Effector memory CD8-positive, alpha-beta T cell (primary cell): ENCODE measurements at places on chromosomes 2 and 18.
A peak's percentile ranks its signal among the peaks of the same experiment; 100 is the strongest.

- no peak for DNase-seq
These were observed 27.9 kb downstream of the IL37 start for GRCh38 chr2:112938904-112939303.

DNA sequence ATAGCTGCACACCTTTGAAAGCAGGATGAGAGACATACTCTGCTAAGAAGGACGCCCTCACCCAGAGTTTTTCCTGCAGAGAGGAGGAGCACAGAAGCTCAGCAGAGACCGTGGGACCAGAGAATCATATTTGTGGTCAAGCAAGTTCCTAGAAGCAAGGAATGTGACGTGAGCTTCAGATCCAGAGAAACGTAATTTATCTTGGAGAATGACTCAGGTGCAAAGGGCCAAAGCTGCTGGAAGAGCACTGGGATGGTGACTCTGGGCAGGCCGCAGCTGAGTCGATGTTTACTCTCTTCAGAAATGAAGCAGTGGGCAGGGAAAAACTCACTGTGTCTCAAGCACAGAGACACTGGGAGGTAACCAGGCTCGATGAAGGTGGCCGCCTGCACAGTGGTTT lies 50.1 kb upstream of the IGFBP2 start:
- no peak for DNase-seq

- no peak for DNase-seq
These were observed 127.5 kb upstream of the TNP1 start for GRCh38 chr2:216987252-216987821.

DNA sequence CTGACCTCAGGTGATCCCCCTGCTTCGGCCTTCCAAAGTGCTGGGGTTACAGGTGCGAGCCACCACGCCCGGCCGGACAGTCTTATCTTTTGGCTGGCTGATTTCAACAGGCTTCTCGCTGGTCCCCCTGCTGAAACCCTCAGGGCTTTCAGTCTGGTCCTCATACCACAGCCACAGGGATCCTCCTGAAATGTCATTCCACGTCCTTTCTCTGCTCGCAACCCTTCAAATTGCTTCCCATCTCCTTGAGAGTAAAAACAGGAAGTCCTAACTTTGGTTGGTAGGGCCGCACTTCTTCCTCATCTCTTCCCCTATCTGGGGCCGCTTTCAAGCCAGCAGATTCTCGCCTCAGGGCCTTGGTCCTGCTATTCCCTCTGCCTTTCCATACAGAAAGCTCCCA lies 1.4 kb upstream of the CAB39 start:
- DNase-seq: no peak

DNA sequence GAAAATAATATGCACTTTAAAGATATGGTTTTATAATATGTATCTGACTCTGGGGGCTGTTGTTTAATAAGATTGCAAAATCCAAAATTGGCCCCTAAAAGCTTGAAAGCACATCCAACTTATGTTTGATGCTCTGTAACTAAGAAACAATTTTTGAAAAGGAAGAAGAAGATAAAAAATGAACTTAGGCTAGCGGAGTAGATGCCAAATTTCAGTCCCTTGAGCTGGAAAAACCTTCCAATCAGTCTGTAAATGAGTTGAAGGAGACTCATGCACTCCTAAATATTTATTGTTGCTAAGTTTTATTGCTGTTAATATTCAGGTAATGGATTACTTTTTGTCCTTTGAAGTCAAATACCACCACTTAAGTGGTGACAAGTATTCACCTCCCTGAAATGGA lies 465.0 kb downstream of the ZEB2 start:
- DNase-seq: no peak

- DNase-seq: no peak
These were observed 2.0 kb upstream of the MBP start for GRCh38 chr18:77134611-77135010.

DNA sequence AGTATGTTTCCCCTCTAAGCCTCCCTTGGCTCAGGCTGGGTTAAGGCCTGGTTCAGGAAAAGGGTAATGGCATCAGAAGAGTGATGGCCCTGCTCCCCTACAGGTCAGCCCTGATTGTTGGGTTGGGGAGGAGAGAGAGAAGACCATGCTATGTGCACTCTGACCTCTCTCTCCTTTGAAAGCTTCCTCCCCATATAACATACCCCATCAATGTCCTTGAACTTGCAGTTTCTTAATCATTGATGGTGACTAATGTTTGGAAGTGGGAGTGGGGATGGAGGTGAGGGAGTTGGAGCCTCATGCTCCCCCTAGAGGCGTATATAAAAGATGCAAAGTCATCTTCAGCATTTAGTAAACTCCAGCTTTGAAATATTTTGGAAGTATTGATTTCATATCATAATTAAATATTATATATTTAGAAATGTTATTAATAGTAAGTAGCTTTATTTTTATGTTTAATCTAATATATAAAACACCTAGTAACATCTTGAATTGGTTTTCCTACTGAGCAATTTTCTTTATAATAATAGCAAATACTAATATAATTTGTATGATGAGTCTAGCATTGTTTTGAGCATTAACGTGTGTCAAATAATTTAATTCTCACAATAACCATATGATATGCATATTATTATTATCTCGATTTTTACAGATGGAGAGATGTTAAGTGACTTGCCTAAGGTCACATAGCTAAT lies 8.8 kb downstream of the PLCL1 start:
- no peak for DNase-seq

GRCh38 chr2:65727816-65728215 lies 295.4 kb upstream of the SPRED2 start:
- DNase-seq: no peak

GRCh38 chr2:201452058-201452921 lies 750 bp downstream of the STRADB start:
- no peak for DNase-seq

DNA sequence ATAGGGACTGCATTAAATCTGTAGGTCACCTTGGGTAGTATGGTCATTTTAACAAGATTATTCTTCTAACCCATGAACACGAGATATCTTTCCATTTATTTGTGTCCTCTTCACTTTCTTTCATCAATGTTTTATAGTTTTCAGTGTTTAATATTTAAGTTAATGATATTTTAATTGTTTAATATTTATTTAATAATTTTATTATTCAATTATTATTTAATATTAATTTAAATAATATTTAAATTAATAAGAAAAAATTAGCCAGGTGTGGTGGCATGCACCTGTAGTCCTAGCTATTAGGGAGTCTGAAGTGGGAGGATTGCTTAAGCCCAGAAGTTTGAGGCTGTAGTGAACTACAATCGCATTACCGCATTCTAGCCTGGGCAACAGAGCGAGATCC lies 33.0 kb downstream of the CASP10 start:
- no peak for DNase-seq

DNA sequence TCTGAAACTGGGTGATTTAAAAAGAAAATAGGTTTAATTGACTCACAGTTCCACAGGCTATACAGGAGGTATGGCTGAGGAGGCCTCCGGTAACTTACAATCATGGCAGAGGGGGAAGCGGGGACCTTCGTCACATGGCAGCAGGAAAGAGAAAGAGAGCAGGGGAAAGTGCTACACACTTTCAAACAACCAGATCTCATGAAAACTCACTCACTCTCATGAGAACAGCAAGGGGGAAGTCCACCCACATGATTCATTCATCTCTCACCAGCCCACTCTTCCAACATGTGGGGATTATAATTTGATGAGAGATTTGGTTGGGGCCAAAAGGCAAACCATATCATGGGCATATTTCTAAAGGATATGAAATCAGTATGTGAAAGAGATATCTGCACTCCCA lies 12.0 kb upstream of the ARHGAP15 start:
- DNase-seq: no peak

DNA sequence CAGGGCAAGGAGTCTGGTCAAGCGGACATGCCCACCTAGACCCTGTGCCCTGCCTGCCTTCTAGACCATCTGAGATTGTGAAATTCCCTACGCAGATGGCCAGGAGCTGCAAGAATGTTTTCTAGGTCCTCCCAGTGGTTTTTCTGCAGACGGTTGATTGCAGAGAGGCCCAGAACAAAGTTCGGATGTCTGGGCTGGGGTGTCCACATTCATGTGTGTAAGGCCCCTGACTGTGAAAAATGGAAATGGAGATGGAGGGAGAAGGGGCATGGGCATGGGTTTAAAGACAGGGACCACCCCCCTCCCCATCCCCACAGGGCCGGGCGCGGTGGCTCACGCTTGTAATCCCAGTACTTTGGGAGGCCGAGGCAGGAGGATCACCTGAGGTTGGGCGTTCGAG lies 11.8 kb downstream of the ARHGAP25 start:
- no peak for DNase-seq

GRCh38 chr2:13504808-13505207 lies 788.1 kb downstream of the TRIB2 start:
- no peak for DNase-seq

DNA sequence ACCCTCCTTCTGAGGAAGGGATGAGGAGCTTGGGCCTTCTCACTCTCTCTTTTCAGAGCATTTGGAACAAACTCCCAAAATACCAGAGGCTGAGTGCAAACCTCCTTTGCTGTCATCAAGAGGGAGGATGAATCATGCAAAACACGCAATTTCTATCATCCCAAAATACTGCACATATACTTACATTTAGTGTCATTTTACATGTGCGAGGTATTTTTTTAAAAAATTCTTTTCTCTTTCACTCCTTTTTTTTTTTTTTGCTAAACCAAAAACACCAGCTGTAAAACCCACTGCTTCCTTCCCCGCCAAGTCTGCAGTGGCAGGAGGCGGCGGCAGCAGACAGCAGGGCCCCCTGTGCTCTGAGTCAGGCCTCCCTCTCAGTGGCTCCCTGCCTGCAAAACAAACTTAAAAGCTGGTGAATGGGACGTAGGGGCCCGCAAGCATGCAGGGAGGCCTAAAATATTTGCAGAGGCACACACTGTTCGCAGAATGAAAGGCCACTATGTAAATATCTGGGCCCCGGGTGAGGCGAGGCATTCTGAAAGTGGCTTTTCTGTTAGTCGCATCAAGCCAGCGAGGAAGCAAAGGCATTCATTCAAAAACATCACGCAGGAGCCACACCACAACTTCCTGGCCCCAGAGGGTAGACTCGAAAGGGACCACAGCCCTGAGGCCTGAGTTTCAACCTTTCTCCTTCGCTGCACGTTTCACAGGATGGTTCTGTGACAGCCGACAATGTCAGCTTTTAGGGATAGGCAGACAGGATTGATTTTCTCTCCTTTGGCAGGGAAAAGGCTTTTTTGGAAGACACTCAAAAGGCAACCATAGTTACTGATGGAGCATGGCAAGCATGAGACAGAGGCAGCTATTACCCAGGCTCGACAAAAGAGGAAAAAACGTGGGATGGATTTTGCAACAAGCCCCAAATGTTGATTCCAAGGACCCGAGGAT lies 73.4 kb downstream of the ACTR2 start:
- peak; percentile 60 for DNase-seq

- DNase-seq: no peak
These were observed 510.1 kb upstream of the PIK3C3 start for GRCh38 chr18:41444943-41445342.

DNA sequence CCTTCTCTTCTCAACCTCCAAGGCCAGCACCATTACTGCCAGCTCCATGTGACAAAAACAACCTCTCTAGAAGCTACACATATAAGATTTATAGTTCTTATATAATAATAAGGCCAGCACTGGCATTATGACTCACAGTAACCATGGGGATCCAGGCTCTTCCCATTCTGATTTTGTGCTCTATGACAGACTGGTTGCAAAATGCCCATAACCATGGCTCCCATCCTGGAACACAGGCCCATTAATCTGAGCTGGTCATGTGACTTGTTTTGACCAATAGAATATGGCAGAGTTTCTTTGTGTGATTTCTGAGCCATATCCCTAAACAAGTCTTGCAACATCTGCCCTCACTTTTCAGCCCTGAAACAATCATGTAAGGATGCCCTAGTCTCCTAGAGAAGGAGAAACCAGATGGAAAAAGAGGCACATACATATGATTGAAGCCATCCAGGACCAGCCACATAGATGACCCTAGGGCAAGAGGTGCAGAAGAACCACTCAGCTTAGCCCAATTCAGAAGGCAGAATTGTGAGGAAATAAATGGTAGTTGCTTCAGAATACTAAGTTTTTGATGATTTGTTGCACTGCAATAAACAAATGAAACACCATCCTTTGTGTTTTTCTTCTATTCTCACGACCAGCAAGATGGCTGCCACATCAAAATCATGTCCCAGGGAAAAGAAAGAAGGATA lies 173.9 kb downstream of the SUCLG1 start:
- DNase-seq: no peak

DNA sequence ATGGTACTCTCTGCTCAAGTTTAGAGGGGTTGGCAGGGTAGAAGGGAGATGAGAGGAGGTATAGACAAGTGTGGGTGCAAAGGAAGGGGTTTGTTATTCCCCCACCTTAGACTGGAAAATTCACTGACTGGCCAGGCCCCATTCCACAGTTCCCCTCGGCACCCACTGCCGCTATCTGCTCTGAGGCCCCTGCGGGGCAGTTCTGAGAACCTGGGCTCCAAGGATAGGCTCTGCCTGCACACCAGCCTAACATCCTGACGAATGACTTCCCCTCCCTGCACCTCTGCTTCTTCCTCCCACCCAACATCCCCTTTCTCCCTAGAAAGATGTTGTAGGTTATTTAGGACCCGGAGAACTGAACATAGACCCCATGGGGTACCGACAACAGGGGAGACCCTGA lies 303.9 kb upstream of the HDAC4 start:
- DNase-seq: no peak

- no peak for DNase-seq
These were observed 26.8 kb downstream of the ITM2C start for GRCh38 chr2:230891509-230891908.

- DNase-seq: no peak
These were observed 34.3 kb downstream of the TMEM87B start for GRCh38 chr2:112089375-112089774.

DNA sequence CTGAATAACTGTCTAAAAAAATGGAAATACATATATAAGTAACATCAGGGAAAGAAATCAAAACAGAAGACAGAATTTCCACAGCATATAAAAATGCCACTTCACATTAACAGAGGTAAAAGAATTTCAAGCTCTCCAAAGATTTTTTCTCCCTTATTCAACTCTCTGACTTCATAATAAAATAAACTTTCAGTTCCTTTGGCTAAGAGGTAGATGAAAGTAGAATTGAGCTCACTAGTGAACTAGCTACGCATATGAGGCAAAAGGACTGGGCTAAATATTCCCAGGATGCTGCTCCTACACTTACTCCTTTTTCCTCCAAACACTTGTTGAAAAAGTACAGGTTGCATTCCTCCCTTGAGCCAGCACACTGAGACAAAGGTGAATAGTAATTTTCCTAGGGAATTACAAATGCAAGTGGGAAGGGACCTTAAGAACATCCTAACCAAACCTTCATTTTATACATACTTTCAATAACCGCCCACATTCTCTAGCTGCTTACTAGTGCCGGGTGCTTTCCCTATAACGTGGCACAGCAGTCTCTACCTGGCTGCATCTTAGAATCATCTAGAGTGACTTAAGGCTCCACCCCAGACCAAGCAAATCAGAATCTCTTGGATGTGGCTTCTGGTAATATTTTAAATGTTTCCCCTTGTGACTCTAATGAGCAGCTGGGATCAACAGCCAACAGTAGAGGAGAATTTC lies 136.6 kb downstream of the MTCL1 start:
- no peak for DNase-seq

DNA sequence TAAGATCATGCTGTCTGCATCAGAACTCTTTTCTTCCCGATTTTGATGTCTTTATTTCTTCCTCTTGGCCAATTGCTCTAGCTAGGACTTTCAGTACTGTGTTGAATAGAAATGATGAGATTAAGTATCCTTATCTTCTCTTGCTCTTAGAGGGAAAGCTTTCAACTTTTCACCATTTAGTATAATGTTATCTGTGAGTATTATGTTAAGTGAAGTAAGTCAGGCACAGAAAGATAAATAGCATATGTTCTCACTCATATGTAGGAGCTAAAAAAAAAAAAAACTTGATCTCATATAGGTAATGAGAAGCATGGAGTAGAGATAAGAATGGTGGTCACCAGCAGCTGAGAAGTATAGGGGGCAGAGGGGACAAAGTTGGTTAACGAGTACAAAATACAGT lies 1089.5 kb downstream of the TDRD15 start:
- no peak for DNase-seq
